Caco-2 (cell line): ENCODE measurements at places on chromosomes 5 and 9.

DNA sequence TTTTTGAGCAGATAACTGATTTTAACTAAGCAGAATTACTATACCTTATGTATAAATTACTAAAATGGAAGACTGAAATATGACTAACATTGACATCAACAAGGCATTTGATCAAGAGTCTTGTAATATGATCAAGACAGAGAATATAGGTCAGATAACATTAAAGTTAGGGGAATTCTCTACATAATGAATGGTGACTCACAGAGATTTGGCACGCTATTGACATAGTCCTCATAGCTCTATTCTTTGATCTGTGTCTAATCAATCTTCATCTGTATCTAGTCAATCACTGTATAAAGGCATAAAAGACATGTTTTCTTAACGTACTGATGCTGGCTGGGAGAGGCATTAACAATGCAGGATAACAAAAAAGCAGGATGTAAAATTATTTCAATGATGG is 17.4 kb downstream of the ABITRAM start:
- DNase-seq, result no peak

- no peak for DNase-seq
Measured at GRCh38 chr5:106380736-106381135, 1290.0 kb downstream of the EFNA5 start.

DNA sequence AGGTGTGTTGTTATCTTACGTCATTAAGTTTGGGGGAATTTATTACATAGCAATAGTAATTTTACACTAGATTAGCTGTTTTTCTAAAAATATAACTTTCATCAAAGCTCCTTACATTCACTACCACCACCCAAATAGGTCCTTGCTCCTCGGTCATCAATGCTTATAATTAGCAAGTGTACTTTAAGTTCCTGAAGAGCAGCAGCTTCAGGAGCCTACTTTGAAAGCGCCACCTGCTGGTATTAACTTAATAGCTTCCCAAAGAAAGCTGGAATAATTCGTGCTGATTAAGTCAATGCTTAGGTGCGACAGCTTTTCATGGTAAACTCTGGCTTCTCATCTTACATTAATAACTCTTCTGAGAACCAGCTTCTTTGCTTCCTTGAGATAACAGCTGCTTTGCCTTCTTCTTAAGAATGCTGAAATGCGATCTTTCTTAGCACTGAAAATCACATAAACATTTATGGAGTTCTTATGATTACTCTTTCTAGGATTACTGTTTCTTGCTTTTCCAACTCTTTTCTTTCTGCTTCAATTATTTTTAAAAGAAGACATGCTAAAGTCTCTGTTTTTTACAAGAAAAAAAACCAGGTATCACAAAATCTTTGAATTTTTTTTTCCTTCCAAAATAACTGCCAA is 10.0 kb upstream of the C5 start:
- no peak for DNase-seq

DNA sequence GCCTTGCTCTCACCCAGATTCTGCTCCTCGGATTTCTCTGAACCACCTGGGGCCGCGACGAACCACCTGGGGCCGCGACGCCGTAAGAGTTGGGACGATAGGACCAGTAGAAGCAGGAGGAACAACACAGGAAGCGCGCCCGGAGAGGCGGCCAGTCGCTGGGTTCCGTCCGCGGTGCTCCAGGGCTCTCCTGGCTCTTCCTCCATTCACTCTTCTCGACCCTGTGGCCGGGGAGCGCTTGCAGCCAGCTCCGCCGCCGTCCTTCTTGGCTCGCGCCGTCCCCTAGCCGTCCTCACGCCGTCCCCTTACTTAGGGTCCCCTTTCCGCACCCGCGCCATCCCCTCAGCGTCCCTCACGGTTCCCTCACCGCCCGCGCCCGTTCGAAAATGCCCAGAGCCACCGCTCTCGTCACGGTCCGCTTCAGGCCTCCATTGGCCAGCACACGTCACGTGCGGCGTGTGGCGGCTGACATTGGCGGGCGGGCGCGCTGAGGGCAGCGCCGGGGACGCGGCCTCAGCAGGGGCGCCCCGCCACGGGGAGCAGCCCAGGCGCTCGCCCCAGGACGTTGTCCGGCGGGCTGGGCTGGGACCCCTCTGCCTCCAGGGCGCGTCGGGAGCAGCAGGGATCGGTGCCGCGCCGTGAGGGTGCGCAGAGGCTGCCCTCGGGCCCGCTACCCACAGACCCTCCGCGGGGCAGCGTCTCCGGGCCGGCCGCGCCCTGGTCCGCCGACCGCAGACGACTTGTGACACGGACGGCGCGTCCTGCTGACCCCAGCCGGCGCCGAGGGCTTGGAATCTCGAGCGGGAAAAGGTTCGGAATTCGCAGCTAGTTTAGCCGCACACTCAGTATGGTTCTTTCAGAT is 53.7 kb upstream of the PTPDC1 start:
- peak; percentile 77 for DNase-seq

- peak; percentile 50 for DNase-seq
Measured at GRCh38 chr5:69024241-69024651, 69.6 kb upstream of the SLC30A5 start.

DNA sequence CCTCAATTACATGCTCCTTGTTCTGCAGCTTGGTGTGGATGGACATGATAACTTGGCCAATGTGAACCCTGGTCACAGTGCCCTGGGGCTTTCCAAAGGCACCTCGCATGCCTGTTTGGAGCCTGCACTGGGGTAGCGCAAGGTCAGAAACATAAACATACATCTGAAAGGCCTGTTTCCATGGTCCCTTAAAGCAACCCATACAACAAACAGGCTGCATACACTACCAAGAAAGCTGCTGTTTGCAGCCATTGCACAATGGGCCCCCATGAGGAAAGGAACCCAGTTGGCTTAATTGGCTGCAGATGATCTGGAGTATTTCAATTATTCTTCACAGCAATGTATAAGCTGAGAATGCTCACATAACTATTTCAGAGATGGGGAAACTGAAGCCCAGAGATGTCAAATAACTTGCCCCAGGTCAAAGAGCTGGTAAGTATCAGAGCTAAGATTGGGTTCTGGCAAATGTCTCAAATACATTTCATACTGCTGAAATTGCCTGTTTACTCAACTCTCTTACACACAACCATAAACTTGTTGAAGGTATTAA is 233.9 kb downstream of the ASTN2 start:
- no peak for DNase-seq

GRCh38 chr9:68678430-68678829 is 26.6 kb upstream of the PIP5K1B start:
- DNase-seq, result no peak

GRCh38 chr9:110125207-110125751 is 82.7 kb downstream of the C9orf152 start:
- peak; percentile 96 for DNase-seq
